ENCODE measurements at places on chromosomes 11 and 22. TPM values are rescaled to one million over a fixed set of nuclear protein-coding genes. Genes with fewer than 3 reads are reported as not detected.

The LIN7C gene
- 44.5 TPM for total RNA-seq

The SLC22A9 gene
- not detected for total RNA-seq

The ZPR1 gene
- 38.5 TPM for total RNA-seq

The ANO1 gene
- not detected for total RNA-seq

The CD44 gene
- total RNA-seq, result 1.4 TPM

The KRTAP5-11 gene
- not detected for total RNA-seq

The DEFB131B gene
- not detected for total RNA-seq

The CCDC116 gene
- not detected for total RNA-seq

The KREMEN1 gene
- total RNA-seq, result 1.4 TPM

The UPK3A gene
- 0.50 TPM for total RNA-seq

- no peaks in the 10 kb centered on the region for H3K36me3 ChIP-seq
- H3K27me3 ChIP-seq, result no peaks in the 10 kb centered on the region
- no peak overlapping the region for H3K27ac ChIP-seq
- no peak for DNase-seq
These were observed 72.2 kb downstream of the CWF19L2 start for GRCh38 chr11:107385361-107385981.

DNA sequence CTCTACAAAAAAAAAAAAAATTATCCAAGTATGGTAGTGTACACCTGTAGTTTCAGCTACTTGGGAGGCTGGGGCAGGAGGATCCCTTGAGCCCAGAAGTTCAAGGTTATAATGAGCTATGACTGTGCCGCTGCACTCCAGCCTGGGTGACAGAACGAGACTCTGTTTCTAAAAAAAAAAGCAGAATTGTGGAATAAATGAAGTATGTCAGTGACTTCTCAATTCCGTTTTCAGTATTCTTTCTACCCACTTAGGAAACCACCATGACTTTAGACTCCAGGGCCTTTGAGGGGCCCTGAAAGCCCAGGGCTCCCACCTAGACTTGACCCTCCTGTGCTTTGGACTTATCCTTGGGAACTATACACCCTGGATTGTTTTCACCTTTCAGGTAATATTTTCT, 6.5 kb upstream of the NUP160 start:
- no peak overlapping the region for H3K4me3 ChIP-seq
- no peaks in the 10 kb centered on the region for H3K27me3 ChIP-seq
- H3K36me3 ChIP-seq, result no peaks in the 10 kb centered on the region
- H3K27ac ChIP-seq, result no peak overlapping the region

DNA sequence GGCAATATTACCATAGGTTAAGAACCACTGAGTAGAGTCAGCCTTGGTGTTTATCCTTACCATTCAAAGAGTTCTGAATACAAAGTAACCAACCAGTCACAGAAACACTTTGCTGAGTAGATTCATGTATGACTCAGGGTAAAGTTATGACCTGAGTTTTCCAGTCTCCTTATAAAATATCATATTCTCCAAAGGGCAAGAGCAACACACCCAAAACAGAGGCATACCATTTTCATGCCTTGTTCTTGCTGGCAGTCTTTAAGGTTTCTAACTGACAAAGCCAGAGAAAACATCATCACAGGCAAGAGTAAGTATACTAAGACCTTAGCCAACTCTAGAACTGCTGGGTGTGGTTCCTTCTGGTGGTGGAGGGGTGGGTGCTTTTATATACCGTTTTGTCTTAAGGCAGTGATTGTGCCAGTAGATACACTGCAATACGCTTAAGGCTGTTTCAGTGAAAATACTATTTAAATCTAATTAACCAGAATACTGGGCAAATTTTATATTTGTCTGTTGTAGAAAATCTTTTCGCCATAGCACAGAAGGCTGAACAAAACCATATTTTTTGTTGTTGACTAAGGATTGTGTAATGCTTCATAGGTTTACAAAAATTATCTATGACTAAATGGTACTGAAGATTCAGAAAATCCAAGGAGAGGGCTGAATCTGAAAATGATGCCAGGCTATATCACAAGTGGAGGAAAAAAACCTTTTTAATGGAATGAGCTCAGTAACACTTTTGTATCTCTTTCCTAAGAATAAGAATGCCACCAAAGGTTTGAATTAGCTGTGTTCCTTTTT, 3.0 kb downstream of the ATL3 start:
- H3K27me3 ChIP-seq, result no peaks in the 10 kb centered on the region
- H3K36me3 ChIP-seq, result no peaks in the 10 kb centered on the region
- no peak overlapping the region for H3K4me3 ChIP-seq
- peaks cover 7% of the 10 kb centered on the region for H3K4me1 ChIP-seq
- H3K27ac ChIP-seq, result no peak overlapping the region

GRCh38 chr22:50683086-50683993, 10.7 kb downstream of the SHANK3 start:
- H3K4me1 ChIP-seq, result no peaks in the 10 kb centered on the region
- H3K36me3 ChIP-seq, result no peaks in the 10 kb centered on the region
- H3K4me3 ChIP-seq, result no peak overlapping the region
- H3K27me3 ChIP-seq, result no peaks in the 10 kb centered on the region
- peak; percentile 11 for DNase-seq
- H3K27ac ChIP-seq, result no peak overlapping the region

GRCh38 chr11:69284081-69284511, 9.9 kb upstream of the MYEOV start:
- peaks cover 16% of the 10 kb centered on the region for H3K4me1 ChIP-seq
- no peak overlapping the region for H3K27ac ChIP-seq
- DNase-seq, result no peak
- H3K4me3 ChIP-seq, result no peak overlapping the region
- no peaks in the 10 kb centered on the region for H3K27me3 ChIP-seq
- H3K36me3 ChIP-seq, result no peaks in the 10 kb centered on the region

GRCh38 chr22:32733196-32733768, 68.2 kb upstream of the TIMP3 start:
- no peak for DNase-seq
- H3K27me3 ChIP-seq, result no peaks in the 10 kb centered on the region
- H3K27ac ChIP-seq, result no peak overlapping the region
- H3K4me1 ChIP-seq, result no peaks in the 10 kb centered on the region
- H3K36me3 ChIP-seq, result no peaks in the 10 kb centered on the region
- H3K4me3 ChIP-seq, result no peak overlapping the region

DNA sequence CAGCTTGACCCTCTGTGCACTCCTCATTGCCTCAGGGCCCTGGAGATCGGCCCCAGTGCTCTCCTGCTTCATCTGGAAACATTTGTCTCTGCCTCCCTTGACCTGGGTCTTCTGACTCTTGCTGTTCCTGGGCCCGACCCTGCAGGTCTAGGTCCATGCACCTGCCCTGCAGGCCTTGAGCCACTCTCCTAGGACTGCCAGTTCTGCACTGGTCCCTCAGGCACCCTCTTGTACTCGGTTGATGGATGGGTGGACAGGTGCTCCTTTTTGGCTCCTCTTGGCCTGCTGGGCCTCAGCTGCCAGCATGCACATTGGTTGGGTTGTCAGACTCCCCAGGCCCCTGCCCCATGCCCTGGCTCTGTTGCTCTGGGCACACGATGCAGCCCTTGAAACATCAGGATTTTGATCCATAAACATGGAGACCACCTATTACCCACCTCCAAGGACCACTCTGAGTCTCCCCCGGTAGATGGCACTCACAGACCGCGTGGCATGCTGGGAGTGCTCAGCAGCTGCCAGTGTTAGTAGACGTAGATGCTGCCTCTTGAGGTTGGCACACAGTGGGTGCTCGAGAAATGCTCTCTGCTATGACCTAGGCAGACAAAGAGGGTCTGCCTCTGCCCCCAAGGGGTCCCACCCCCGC, 20.2 kb upstream of the ACR start:
- no peak for DNase-seq
- peaks cover 5% of the 10 kb centered on the region for H3K4me1 ChIP-seq
- no peaks in the 10 kb centered on the region for H3K36me3 ChIP-seq
- no peak overlapping the region for H3K27ac ChIP-seq
- no peak overlapping the region for H3K4me3 ChIP-seq
- H3K27me3 ChIP-seq, result peaks cover 55% of the 10 kb centered on the region

DNA sequence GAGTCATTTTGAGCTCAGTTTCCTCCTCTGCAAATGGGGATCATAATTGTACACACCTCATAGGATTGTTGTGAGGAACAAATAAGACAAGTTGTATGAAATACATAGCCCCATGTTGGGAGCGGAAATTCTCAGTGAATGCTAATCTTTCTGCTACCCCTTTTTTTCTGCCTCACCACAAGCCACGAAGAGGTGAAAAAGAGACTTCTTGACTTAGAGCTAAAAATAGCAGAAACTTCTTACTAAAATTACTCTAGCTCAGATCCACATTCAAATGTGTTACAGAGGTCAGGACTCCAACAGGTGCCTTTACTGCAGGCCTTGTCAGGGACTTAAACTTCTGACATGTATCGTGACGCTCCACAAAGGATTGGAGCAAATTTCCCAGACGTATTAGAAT, 128.5 kb downstream of the MIAT start:
- peaks cover 16% of the 10 kb centered on the region for H3K4me1 ChIP-seq
- no peaks in the 10 kb centered on the region for H3K27me3 ChIP-seq
- H3K27ac ChIP-seq, result no peak overlapping the region
- no peaks in the 10 kb centered on the region for H3K36me3 ChIP-seq
- DNase-seq, result no peak
- H3K4me3 ChIP-seq, result no peak overlapping the region

DNA sequence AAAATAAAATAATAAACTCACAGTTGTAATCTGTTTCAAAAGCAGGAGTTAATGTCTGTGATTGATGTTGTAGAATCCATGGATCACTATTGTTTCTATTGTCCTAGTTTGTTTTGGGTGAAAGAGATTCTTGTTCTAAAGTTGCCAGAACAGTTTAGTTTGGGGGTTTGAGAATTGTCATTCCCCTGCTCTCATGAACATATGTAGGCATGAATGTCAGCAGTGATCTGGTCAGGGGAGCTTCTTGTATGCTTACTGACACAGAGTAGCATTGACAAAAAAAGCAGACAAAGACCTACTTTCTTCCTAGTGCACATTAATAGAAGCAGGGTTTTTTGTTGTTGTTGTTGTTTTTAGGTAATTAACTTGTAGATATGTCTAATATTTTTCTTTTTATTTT, 38.6 kb downstream of the ARHGAP1 start:
- H3K27ac ChIP-seq, result no peak overlapping the region
- H3K4me3 ChIP-seq, result no peak overlapping the region
- H3K36me3 ChIP-seq, result no peaks in the 10 kb centered on the region

GRCh38 chr11:61116426-61117167, 14.3 kb downstream of the CD5 start:
- no peaks in the 10 kb centered on the region for H3K36me3 ChIP-seq
- H3K27ac ChIP-seq, result no peak overlapping the region
- no peak for DNase-seq
- peaks cover 8% of the 10 kb centered on the region for H3K4me1 ChIP-seq
- H3K4me3 ChIP-seq, result no peak overlapping the region

GRCh38 chr11:14105446-14105845, 142.9 kb downstream of the SPON1 start:
- DNase-seq, result no peak
- H3K4me1 ChIP-seq, result peaks cover 32% of the 10 kb centered on the region
- H3K27ac ChIP-seq, result no peak overlapping the region

DNA sequence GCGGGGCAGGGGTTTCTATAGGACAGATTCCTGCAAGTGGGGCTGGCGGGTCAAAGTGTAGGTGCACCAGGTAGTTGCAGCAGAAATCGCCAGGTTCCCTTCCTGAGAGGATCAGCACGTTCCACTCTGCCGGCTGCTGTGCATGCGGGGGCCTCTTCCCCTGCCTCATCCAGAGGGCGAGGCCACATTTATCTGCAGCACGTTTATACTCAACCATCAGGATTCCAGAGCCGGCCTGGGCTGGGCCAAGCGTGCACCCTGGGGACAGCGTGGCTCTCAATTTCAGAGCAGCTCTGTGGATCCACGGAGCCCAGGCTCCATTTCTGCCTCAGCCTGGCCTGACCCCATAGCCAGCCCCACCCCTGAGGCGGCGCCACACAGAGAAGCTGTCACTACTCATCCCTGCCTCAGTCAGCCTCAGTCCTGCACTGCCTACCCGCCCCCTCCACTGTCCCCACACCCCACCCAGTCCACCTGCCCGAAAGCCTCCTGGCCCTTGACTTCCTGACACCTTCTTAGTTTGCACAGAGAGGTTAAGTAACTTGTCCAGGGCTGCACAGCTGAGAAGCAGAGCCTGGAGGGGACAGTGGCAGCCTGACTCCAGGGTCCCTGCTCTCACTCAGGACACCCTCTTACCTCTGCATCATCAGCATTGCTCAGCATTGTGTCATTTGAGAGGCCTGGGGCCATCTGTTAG, 45.9 kb upstream of the RTL6 start:
- H3K4me3 ChIP-seq, result no peak overlapping the region
- no peak for DNase-seq
- H3K27me3 ChIP-seq, result peaks cover 30% of the 10 kb centered on the region

DNA sequence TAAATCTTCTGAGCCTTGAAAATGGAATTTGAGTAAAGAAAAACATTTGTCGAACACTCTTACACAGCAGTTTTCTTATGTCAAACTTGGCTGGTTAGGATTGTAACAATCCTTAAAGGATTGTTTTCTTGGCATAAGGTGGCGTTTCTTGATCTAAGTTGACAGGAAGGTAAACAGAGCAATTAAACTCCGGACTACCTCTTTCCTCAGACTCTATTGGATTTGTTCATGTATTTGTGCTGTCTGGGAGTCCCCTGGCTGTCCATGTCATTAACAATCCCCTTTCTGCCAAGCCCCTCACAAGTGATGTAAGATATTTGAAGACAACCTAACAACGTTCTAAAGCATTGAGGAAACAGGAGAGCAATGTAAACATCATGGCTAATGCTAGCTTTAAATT, 222.5 kb upstream of the SNX19 start:
- H3K27ac ChIP-seq, result no peak overlapping the region
- no peak overlapping the region for H3K4me3 ChIP-seq
- H3K27me3 ChIP-seq, result no peaks in the 10 kb centered on the region
- no peaks in the 10 kb centered on the region for H3K36me3 ChIP-seq
- no peak for DNase-seq
- no peaks in the 10 kb centered on the region for H3K4me1 ChIP-seq

DNA sequence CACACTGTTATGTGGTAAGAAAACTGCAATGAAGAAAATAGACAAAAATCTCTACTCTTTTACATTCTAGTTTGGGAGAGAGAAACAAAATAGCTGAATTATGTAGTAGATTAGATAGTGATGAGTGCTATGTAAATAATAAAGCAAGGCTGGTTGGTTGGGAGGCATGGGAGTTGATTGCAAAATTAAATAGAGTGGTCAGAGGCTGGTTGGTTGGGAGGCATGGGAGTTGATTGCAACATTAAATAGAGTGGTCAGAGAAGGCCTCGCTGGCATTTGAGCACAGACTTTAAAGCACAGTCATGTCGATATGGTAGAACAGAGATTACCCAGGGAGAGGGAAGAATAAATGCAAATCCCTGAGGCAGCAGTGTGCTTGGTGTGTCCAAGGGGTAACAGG, 22.4 kb downstream of the SIK2 start:
- no peak overlapping the region for H3K4me3 ChIP-seq
- H3K27me3 ChIP-seq, result no peaks in the 10 kb centered on the region
- H3K36me3 ChIP-seq, result peaks cover 11% of the 10 kb centered on the region
- DNase-seq, result no peak
